MG63 (cell line): ENCODE measurements at places on chromosomes 7 and 10. TPM values are rescaled to one million over a fixed set of nuclear protein-coding genes. Genes with fewer than 3 reads are reported as not detected.

- DNase-seq = peak; percentile 88
Observed at GRCh38 chr7:32957326-32958045, at the start of gene FKBP9. Gene FKBP9, plus strand, starts transcription at chr7:32957440. Its CDS starts 134 bp downstream, at chr7:32957574.

DNA sequence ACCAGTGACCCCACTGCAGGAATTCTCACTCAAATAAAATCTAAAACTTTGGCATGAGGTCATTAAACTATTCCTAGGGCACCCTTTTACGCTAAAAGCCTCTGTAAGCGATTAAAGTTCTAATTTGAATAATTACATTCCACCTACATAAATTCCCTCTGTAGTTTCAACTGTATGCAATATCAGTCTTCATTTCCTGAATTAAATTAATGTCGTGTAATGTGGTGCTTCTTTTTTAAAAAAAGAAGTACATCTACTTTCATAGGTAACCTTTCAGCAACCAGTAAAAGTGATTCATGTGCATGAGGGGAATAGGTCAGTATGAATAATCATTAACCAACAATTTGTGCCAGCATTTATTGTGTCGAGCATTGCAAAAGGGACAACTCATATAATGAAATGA, 44.7 kb downstream of the IMMP2L start:
- DNase-seq = no peak

- no peak for DNase-seq
Observed at GRCh38 chr7:24707988-24708615, 49.2 kb downstream of the GSDME start.

GRCh38 chr7:151198945-151199848, 11.1 kb downstream of the H2BK1 start:
- DNase-seq = no peak

- no peak for DNase-seq
Observed at GRCh38 chr7:136998495-136998894, 130.0 kb downstream of the CHRM2 start.

DNA sequence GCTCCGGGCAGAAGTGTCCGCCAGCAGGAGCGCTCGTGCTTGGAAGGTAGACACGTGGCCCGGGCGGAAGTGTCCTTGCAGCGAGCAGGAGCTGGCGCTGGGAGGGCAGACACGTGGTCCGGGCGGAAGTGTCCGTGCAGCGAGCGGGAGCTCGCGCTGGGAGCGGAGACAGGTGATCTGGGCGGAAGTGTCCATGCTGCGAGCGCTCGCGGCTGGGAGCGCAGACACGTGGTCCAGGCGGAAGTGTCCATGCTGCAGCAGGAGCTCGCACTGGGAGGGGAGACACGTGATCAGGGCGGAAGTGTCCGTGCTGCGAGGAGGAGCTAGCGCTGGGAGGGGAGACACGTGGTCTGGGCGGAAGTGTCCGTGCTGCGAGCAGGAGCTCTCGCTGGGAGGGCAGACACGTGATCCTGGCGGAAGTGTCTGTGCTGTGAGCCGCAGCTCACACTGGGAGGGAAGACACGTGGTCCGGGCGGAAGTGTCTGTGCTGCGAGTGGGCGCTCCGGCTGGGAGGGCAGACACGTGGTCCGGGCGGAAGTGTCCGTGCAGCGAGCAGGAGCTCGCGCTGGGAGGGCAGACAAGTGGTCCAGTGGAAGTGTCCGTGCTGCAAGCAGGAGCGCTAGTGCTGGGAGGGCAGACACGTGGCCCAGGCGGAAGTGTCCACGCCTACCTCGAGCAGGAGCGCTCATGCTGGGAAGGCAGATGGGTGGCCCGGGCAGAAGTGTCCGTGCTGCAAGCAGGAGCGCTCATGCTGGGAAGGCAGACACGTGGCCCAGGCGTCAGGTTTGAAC, 41.1 kb upstream of the PRKAR1B start:
- no peak for DNase-seq

- peak; percentile 77 for DNase-seq
Observed at GRCh38 chr10:78579995-78580394, 488.8 kb upstream of the ZMIZ1 start.

DNA sequence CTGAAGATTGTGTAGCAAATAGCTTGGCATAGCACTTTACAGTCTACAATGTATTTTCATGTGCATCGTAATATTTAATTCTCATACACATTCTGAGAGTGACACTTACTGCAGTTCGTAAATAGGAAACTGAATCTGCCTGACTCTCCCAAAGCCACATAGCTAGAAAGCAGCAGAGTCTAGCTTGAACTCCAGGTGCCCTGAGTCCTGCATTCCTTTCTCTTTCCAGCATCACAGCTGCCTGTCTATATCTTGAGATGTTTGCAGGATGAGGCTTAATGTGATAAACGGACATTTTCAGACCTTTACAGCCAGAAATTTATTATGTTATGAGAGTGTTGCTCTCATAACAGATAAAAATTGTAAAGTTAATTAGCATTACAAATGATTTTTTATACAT, 132.9 kb upstream of the PLXDC2 start:
- DNase-seq = no peak

DNA sequence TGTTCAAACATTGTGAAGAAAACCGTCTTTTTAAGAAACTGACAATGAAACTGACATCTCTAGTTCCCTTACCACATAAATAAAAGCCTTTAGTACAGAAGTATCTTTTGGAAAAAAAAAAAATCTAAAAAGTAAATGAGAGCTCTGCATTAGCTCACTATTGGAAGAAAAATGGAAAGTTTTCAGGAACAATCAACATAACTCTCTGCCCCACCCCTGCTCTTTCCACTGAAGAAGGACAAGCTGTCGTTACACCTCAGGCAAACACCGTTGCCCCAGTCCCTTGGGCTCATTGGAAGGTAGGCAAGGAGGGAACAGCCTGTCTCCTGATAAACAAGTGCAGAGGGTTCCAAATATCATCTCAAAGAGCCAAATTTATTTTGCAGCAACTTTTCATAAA, 22.4 kb upstream of the C1QL3 start:
- DNase-seq = no peak

- DNase-seq = peak; percentile 13
Observed at GRCh38 chr10:35041502-35041879, 48.6 kb downstream of the CUL2 start.

GRCh38 chr10:6776170-6776569, 196.1 kb upstream of the PRKCQ start:
- no peak for DNase-seq

- no peak for DNase-seq
Observed at GRCh38 chr7:51430480-51431086, 114.0 kb upstream of the COBL start.

DNA sequence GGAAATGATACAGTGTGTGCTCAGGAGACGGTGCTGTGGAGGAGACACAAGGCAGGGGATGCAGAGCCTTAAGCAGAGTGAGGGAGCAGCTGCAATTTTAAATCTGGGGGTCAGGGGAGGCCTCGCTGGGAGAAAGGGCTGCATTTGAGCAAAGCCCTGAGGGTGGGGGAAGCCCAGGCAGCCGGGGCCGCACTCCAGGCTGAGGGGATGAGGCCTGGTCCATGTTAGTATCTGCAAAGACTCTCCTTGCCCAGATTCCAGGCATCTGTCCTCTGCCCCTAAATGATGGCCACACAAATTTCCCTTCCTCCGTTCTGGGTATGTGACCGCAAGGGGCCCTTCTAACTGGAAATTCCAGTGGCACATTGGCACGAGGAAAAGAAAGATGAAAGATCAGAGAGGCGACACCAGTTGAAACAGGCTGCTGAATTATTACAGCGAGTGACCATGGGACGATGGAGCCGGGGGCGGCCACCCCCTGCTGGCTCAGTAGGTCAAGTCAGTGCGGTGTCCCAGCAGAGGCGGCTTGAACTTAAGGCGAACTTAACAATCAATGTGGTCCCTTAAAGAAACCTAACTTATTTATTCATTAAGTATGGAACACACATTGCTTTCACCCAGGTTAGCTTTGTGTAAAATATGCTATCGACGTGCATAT, 62.3 kb upstream of the KAT6B start:
- DNase-seq = no peak

- DNase-seq = peak; percentile 84
Observed at GRCh38 chr10:689452-690371, at the start of gene DIP2C. Gene DIP2C, minus strand, starts transcription at chr10:689668. Its CDS starts 90 bp downstream, at chr10:689578.

The RASSF4 gene
- total RNA-seq = 0.15 and 0.26 TPM in 2 replicates

The SYPL1 gene
- total RNA-seq = 27.7 and 42.8 TPM in 2 replicates

The CPA5 gene
- total RNA-seq = 0.13 TPM in 1 of 2 replicates, not detected in the other

The PAPOLB gene
- 0.94 TPM in 1 of 2 replicates, not detected in the other for total RNA-seq

The EBLN1 gene
- total RNA-seq = not detected in 2 replicates
